ENCODE measurements at places on chromosomes 11 and 22.

DNA sequence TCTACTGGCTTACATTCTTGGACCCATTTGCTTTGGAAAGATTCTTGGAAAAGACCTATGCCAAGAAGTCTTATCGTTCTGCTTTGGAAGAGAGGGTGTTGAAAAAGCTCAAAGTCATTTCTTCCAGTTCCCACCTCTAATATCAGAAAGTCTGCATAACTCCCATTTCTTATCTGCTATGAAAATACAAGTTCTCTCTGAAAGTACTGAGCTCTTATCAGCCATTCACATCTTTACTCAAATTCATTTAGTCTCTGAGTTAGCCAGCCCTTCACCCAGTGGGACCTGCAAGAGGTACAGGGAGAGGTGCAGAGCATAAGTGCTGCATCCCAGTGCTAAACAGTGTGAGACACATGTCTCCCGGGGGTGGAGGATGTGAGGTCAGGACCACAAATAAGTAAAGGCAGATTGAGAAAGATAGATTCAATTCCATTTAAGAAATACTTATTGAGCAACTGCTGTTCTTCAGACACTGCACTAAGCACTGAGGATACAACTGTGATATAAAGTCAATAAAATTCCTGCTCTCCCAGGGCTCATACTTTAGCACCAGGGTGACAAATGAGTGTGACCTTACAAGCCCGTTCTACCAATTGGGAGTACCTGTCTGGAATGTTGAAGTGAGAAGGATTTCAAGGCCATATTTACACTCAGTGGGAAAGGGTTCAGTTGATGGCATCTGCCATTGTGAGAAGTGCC, 76.7 kb downstream of the PISD start:
- DNase-seq: no peak

GRCh38 chr22:49699928-49700498, 127.7 kb downstream of the BRD1 start:
- DNase-seq: no peak

DNA sequence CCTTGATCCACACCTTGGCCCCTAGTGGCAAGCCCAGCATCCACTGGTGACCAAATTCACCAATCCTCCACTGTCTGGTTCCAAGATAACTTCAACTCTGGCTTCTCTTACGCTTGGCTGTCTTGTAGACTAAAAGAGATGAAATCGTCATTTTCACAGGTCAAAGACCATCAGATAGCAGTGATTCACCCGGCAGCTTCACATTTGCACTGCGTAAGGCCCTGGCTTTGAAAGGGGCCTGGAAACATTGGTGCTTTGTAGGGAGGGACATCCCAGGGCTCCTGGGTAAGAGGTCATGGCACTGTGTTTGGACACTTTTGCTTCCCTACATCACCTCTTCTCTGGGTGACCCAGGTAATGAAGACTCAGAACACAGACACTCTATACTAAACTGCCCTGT, 30.1 kb upstream of the FADD start:
- DNase-seq: no peak

GRCh38 chr22:27997538-27997937, 78.5 kb upstream of the PITPNB start:
- DNase-seq: no peak

GRCh38 chr11:94884376-94884775, 89.0 kb downstream of the CWC15 start:
- no peak for DNase-seq

GRCh38 chr11:58938398-58938797, 890 bp upstream of the GLYATL1 start:
- no peak for DNase-seq

DNA sequence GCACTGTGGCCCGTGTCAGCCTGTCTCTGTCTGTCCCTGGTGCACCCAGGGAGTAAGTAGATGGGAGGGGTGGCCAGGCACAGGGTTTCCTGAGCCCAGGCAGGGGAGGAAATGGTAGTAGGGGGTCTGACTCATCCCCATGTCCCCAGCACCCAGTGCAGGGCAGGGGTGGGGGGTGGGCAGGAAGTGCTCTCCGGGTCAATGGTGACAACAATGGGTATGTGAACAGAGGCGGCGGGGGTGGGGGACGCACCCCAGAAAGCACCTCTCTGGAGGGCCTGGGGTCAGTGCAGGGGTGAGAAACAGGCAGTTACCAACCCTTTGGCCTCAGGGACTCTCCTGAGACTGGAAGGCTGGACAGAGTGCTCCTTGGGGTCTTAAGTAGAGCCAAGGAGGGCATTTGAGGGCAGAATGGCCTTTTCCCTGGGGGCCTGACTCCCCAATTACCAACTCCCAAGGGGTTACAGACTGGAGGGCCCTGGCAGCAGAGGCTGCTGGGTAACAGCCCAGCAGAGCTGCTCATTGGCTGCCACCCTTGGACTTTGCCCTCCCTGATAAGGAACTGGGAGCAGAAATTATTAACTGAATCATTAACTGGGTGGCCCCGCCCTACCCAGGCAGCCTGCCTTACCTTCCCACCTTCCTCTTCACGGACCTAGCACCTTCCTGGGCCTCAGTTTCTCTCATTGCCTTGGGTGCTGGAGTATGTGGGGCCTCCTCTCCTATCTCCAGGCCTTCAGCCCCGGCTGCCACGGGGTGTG, 4.2 kb downstream of the MYRF start:
- DNase-seq: peak; percentile 81

- DNase-seq: no peak
These were observed 32.8 kb upstream of the SCUBE1 start for GRCh38 chr22:43375951-43376455.

- DNase-seq: no peak
These were observed 23.0 kb downstream of the MS4A6A start for GRCh38 chr11:60159868-60160267.

GRCh38 chr11:133081730-133082452, 450.4 kb downstream of the OPCML start:
- no peak for DNase-seq

GRCh38 chr11:31620434-31620833, 110.9 kb downstream of the ELP4 start:
- no peak for DNase-seq

DNA sequence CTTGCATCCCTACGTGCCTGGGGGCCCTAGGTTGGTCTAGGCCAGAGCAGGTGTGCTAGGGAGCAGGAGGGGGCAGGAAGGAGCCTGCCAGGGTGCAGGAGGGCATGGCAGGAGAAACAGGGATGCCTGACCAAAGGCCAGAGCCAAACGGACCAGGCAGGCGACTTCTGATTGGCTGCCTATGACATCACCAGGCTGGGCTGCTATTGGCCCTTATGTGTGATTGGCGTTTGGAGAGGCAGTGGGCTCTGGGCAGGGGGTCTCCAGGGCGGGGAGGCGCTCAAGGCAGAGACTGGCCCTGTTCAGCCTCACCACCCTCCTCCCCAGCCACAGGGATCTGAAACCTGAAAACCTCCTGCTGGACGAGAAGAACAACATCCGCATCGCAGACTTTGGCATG, 44.4 kb downstream of the MOB2 start:
- DNase-seq: no peak

DNA sequence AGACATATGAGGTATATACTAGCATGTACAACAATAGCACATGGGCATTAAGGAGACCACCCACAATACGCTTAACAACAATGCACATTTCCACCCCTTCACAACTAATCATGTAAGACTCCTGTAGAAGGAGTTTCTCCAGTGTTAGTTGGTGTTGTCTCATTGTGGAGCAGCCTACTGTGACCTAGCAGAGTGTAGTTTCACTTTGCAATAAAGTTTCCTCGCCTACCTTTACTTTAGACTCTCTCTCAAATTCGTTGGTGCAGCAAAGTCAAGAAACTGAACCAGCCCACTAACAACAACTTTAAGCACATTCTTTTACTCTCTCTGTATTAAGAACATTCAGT, 863.6 kb downstream of the FAM181B start:
- no peak for DNase-seq

Data from right lobe of liver (tissue), 6 donors.